Activated CD4-positive, alpha-beta T cell treated with anti-CD3 and anti-CD28 coated beads, Interleukin-2, amount 50 U/mL, for 48 hours (primary cell): ENCODE measurements at places on chromosomes 11 and 22.

- DNase-seq, result no peak
These were observed 295.9 kb downstream of the MIAT start for GRCh38 chr22:26953012-26953883.

DNA sequence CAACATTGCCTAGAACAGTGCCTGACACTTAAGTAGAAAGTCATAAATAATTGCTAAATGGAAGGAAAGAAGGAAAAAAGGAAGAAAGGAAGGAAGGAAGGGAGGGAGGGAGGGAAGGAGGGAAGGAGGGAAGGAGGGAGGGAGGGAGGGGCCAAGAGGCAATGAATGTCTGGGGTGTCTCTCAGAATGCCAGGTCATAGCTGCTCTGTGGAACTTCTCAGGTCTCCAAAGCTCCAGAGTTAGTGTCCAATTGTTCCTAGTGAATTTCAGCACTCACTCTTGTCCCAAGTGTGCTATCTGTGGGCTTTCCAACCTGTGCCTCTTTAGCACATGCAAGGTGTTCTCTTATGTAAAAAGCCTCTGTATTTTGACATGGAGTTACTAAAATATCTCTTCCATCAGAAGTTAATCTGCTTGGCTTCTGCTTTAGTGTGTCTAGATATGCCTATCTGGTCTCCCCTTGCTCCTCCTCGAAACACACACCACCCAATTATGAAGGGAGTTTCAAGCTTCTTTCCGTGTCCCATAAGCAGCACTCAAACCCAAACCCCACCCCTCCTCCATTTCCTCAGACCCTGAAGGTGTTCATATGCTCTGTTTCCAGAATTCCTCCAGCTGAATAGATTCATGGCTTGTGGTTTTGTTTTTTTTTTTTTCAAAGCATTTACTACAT, 56.5 kb downstream of the FAM76B start:
- no peak for DNase-seq

GRCh38 chr11:114307524-114308203, 11.5 kb downstream of the NNMT start:
- no peak for DNase-seq

DNA sequence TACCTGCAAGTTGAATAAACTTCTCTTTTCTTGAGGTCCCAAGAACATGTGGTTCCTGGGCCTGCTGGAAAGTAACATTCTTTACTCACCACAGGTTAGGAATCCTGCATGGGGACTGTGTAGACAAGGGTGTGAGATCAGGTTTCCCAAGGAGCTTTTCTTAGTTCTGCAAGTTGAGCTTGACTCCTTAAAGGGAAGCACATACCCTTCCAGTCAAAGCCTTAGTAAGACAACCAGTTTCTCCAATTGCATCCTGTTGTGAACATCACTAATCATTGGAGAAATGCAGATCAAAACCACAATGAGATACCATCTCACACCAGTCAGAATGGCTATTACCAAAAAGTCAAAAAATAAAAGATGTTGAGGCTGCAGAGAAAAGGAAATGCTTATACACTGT, 48.3 kb upstream of the PAK1 start:
- no peak for DNase-seq

DNA sequence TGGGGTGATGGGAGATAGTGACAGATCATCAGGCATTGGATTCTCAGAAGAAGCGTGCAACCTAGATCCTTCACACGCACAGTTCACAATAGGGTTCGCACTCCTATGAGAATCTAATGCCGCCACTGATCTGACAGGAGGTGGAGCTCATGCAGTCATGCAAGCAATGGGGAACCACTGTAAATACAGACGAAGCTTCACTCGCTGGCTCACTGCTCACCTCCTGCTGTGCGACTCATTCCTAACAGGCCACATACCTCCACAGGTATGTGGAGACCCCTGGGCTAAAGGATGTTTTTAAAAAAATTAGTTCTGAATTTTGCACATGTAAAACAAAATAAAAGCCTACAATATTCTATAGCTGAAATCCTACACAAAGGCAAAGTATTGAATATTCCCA, 20.5 kb upstream of the TEAD1 start:
- DNase-seq, result no peak

DNA sequence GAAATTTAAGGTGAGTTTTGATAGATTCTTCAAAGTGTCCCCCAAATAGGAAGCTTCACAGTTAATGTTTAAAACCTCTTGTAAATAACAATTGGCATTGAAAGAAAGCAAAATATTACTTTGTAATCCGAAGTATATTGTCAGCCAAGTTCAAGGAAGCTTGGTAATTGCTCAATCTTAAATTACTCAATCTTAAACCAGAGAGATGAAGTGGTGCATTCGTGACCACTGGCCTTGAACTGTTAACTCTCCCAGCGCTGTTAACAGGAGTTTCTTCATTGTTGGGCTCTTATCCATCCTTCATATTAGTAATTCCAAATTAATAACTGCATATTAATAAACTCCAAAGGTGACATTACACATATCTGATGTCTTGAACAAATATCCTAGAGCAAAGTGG, 20.6 kb upstream of the FDX1 start:
- DNase-seq, result no peak
